Stimulated activated CD8-positive, alpha-beta memory T cell treated with anti-CD3 and anti-CD28 coated beads, Interleukin-15, amount 100 ng/mL, for 24 hours (primary cell): ENCODE measurements at places on chromosomes 2 and 18.

- DNase-seq: no peak
Observed at GRCh38 chr2:186696290-186696689, 2.4 kb downstream of the FAM171B start.

DNA sequence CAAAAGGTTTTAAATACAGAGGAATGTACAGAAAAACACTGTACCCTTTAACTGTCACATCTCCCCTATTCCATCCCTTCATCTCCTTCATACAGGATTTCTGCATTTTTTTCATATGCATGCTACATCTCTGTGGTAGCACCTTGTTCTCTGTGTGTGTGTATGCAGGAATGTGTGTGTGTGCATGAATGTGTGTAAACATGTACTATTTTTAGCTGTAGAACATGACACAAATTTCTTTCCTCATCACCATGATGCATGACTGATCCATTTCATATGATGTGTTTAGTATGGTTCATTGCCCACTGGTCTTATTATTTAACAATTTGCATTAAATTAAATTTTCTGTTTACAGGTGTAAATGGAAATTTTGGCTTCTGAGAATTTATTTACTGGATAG is 21.5 kb upstream of the ZEB2 start:
- DNase-seq: no peak

DNA sequence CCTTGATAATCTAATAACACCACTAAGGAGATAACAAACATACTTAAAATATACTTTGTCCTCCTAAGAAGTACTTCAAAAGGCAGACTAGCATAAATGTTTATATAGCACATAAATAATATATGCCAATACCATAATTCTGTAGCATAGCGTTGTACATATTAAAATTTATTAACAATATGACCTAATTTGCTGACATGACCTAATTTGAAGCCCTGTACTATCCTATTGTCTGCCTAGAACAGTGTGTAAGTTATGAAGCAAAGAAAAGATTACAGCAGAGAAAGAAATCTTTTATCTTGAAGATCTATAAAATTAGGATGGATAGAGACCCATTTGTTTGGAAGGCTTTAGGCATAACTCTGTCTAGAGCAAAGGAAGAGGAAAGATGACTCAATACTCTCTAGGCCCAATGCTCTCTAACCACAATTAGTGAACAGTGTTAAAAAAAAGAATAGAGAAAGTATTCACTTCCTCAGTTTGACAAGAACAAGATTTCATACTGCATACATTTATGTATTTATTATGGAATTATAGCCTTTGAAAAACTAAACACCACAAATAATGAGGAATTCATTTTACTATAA is 231.3 kb downstream of the ZRANB3 start:
- DNase-seq: no peak

DNA sequence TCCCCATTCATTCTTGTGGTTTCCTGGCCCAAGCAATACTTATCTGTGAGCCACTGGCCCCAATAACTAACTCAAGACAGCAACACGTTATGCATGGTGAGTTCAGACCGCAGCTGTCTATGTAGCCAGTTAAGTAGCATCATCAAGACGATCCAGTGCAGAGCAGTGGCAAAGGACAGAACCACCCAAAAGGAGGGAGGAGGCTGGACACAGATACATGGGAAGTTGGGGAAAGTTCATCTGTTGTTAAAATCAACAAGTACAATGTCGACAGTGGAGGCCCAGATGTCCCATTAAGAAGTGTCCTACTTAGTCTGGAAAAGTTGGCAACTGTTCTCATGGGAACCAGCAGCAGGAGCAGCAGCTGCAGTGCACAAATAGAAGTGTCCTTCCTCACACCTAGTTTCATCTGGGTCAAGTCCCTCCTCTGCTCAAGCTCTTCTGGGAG is 106.9 kb upstream of the THOC1 start:
- DNase-seq: no peak

DNA sequence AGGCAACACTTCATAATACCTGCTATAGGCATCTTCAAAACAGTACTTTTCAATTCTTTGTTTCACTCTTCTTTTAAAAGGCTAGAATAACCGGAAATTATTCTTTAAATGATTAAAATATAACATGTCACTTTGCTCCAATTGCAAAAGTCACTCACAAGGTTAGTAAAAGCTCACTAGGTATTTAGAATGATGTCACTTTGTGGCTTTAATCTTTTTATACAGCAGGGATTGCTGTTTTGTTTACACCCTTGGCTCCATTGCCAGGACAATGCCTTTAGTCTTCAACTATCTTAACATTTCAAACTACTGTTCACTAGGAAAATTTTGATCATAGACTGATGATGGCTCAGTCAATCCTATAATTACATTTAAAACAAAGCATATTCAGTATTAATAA is 157.1 kb downstream of the BAZ2B start:
- no peak for DNase-seq

- DNase-seq: no peak
Observed at GRCh38 chr18:48733643-48734253, 194.9 kb downstream of the CTIF start.

- no peak for DNase-seq
Observed at GRCh38 chr2:217357886-217358620, 498.2 kb upstream of the TNP1 start.

DNA sequence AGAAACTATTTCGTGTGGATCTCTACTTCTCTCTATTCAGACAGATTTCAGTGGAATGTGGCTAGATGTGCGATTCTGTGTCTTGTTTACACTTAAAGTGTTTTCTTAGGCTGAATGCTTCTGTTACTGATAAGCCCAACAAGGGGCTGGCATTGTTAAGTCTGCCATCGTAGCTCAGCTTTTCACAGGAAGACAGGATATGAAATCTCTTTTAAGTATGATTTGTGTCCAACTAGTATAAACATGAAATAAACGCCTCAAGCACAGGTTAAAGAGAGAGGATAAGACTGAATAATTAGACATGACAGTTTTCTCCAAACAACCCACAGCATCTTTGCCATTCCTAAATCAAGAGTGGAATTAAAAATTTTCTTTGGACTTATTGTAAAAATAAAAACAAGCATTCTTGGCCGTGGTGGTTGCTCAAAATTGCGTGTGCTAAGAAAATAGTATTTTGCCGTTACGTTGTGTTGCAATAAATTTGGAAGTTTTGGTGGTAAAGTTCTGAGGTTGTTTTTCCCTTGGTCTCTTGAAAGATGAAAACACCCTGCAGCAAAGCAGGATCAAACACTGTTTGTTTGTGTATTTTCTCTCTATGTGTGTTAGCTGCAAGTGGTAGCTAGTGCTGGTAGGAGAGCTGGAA is 1.0 kb downstream of the VIT start:
- DNase-seq: no peak

DNA sequence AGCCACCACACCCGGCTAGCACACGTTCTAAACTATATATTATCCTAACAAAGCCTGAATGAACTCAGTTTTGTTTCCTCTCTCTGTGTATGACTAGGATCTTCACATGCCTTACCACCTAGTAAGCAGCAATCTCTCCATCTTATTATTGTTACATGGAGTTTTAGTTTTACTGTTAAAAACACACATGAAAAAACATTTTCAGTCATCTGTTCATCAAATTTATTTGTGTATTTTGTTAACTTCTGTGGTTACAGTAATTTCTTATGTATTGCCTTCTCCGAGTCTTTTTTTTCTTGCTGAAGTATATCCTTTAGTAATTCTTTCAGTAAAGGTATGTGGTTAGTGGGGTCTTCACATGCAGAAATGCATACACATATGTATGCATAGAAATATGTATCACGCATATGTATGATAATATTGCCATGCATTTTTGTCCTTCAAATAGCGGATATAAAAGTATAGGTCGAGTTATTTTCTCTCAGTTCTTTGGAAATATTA is 31.4 kb downstream of the ANO7 start:
- DNase-seq: no peak

- no peak for DNase-seq
Observed at GRCh38 chr18:36539674-36540231, 242.2 kb downstream of the FHOD3 start.

DNA sequence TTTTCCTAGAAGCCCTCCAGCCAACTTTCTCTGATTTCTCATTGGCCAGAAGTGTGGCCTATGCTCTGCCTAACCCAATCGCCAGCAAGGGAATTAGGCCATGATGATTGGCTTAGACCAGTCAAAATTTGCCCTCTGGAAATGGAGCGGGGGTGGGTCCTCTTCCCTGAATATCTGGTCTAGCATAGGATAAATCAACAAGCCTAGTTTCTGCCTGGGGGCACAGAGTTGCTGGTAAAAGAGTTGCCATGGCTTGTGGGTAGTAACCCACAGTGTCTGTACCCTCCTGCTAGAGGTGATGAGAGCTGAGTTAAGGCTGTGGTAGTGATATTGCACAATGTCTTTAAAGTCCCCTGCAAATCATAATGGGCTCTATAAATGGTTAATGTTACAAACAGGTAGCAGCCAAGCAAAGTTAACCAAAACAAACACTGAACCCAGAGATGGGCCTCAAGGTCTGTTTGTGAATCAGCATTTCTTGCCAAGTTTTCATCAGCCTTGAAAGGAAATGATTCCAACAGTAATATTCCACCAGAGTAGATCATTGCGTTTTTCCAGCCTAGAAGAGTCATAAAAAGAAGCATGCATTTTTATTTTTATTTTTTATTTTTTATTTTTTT is 19.3 kb downstream of the GALM start:
- DNase-seq: no peak

GRCh38 chr2:212708355-212708754 is 169.8 kb upstream of the ERBB4 start:
- DNase-seq: no peak

- DNase-seq: no peak
Observed at GRCh38 chr2:191574232-191574631, 103.7 kb upstream of the NABP1 start.

DNA sequence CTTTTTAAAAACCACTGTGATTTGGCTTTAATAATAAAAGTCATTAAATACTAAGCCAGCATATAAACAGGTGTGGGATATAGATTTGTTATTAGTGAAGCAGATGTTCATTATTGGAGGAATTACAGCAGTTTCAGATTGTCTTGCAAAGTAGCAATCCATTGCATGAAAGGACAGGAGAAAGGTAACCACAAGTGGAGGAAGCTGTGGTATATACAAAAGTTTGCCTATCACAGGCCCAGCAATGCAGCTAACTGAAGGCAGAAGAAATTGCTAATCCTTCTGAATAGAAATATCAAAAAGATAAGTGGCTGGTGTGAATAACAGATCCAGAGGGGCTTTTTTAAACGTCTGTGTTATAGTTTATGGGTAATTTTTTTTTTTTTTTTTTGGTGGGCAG is 199.4 kb downstream of the ZNF385B start:
- no peak for DNase-seq

DNA sequence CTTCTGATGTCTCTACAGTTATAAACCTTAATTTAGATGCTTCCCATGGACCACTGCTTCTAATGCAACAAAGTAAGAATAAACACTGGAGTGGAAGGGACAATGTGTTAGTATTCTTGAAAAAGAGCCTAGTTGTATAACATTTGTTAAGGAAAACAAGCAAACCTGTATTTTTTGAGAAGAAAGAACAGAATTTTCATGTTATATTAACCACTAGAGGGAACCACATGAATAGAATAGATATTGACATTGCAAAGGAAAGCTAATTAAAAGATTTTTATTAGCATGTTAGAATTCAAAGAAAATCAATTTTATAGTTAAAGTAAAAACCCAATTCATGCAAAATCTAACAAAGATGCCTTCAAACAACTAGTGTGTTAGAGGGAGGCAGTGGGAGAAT is 151.2 kb upstream of the BARD1 start:
- DNase-seq: no peak

GRCh38 chr2:219104107-219105035 is 43.6 kb upstream of the IHH start:
- no peak for DNase-seq

DNA sequence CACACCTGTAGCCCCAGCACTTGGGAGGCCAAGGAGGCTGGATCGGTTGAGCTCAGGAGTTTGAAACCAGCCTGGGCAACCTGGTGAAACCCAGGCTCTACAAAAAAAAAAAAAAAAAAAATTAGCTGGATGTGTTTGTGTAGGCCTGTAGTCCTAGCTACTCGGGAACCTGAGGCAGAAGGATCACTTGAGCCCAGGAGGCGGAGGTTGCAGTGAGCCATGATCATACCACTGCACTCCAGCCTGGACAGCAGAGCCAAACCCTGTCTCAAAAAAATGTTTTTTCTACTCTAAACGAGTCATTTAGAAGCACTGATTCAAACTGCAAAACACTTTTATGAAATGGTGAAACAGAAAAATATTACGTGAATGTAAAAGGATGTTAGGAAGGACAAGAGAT is 69.1 kb upstream of the SLC39A10 start:
- DNase-seq: no peak

DNA sequence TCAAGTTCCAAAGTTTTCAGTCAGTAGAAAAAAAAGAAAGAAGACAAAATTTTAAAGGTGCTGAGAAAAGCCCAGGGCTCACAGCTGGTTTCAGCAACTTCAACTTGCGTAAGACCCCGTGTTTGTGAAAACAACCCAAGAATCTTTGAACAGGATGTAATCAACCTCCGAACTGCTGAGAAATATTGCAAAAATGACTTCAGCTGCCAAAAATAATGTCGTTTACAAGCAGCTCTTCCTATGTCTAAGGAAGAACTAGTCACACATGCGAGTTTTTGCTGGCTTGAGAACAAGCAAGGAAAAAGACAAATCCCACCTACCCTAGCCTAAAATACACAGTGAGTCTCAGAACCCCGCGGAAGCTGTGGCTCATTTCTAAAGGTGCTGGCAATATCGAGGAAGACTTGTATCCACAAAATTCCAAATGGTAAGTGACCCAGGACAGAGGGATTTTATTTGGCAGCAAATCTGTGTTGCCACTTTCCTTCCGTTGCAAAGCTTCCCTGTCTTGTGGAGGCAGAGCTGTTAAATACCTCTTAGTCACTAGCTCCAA is 59.8 kb upstream of the SLC8A1 start:
- no peak for DNase-seq

- DNase-seq: no peak
Observed at GRCh38 chr2:239194731-239195317, 206.0 kb downstream of the HDAC4 start.

- no peak for DNase-seq
Observed at GRCh38 chr2:134319596-134320254, 65.9 kb downstream of the MGAT5 start.

- no peak for DNase-seq
Observed at GRCh38 chr2:169670215-169670651, 24.0 kb downstream of the CFAP210 start.

DNA sequence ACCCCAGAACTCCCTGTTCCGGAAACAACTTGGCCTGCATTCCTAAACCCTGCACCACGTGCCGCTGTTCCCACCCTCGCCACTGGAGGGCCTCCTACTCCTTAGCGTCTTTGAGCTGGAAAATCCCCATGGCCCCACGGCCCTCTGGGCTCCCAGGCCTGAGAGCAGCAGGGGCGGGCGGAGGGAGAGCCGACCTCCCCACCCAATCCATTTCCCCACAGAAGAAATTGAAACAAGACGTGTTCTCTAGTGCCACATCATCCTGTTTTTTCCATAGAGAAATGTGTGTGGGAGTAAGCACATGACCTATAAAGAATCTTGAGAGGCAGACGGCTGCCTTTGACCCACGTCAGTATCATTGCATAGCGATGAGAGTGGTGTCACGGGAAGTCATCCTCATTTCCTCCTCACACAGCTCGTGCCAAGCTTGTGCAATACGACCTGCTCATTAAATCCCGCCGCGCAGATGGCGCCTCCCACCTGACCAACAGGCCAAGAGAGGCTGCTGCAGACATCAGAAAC is 79.2 kb downstream of the LAMA1 start:
- no peak for DNase-seq
